ENCODE measurements at places on chromosomes 16 and 17.

DNA sequence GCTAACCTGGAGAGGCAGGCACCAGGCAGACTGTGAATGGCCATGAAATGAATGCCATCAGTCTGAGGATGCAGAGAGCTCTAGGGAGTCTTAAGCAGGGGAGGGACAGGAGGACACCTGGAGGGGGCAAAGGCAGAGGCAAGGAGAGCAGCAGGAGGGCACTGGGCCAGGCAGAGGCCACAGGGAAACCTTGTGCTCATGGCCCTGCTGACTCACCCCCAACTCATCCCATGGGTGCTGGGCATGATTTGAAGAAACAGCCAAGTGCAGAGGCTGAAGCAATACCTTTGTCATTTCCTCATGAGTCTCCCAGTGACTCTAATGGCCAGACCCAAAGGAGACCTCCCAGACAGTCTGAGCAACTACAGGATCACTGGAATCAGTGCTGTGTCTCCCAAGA lies 141.4 kb downstream of the TMEM132E start:
- no peak for DNase-seq

DNA sequence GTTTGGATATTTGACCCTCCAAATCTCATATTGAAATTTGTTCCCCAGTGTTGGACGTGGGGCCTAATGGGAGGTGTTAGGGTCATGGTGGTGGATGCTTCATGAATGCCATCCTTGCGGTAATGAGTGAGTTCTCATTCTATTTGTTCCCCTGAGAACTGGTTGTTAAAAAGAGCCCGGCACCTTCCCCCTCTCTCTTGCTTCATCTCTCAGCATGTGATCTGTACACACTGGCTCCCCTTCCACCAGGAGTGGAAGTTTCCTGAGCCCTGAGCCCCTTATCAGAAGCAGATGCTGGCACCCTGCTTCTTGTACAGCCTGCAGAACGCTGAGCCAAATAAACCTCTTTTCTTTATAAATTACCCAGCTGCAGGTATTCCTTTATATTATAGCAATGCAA lies 25.6 kb downstream of the PIK3R6 start:
- DNase-seq, result no peak

DNA sequence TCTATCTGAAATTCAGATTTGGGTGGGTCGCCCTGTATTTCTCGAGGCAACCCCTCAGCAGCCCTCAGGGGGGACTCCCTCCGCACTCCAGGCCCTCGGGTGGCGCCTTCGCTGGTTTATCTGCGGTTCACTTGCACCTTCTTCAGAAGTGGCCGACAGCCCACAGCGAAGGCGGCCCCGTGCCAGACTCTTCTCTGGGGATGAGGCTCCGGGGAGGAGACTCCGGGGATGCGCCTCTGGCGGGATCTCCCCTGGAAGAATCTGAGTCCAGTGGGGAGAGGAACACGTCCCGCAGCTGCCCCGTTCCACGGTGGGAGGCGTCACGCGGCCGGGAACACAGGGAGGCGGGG lies 63.9 kb upstream of the DNAJA2 start:
- no peak for DNase-seq

DNA sequence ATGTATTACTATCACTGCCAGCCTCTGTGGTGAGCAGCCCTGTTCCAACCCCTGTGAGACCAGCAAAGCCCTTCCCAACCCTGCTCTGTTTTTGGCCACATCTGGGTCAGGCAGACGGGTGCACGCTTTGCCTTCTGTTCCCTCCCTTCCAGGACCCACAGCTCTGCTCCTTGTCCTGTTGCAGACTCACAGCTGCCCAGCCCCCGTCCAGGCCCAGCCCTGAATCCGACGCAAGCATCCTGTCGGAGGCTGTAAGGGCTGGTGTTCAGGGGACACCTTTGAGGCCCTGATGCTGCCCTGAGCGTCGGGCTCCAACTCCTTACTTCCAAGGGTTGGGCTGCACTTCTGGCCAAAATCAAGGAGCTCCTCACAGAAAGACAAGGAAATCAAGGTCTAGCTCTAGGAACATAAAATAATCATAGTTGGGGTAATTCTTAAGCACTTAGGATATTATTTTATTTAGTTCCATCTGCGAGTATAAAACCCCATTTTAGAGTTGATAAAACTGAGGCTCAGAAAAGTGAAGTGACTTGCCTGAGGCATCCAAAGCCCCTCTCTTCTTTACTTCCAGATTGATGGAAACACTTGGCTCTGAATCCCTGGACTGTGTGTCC lies 14.3 kb upstream of the SRCIN1 start:
- no peak for DNase-seq

DNA sequence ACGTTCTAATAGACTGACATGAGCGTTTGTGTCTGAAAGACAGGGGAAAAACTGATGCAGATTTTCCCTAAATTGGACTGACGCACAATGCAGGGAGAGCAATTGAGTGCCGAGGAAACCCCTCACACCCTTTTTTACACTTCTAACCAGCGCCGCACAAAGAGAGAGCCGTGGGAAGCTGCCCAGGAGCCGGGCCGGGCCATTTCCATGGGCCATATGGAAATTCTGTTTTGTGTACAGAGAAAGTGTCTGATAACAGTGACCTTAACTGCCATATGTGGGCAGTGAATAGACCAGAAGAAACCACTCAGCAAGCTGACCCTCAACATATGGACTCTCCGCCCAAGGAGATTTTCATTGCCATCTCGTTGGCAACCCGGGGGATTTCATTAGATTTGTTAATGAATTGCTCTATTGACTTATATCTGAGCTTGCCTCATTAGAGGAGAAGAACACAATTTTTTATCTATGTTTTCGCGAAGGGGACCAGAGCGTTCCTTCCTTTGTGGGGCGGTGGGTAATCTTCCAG lies 225.9 kb upstream of the IRX3 start:
- no peak for DNase-seq

GRCh38 chr17:50181591-50182560 lies 16.1 kb downstream of the SGCA start:
- DNase-seq, result no peak

DNA sequence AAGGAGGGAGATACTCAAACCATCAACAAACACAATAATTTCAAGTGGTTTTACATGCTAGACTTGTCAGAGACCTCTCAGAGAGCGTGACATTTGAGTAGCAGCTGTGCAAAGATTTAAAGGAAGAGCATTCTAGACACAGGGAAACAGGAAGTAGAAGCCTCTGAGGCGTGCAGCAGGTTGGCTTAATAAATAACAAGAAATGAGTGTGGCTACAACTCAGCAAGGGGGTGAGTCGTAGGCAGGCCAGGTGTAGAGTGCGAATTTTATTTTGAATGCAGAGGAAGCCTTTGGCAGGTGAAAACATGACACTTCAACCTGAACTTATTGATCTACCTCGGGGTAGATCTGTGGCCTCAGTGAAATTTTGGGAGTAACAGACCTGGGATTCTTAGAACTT lies 73.2 kb upstream of the MRTFB start:
- no peak for DNase-seq

GRCh38 chr17:58200024-58200633 lies 7.6 kb downstream of the EPX start:
- DNase-seq, result peak; percentile 78

DNA sequence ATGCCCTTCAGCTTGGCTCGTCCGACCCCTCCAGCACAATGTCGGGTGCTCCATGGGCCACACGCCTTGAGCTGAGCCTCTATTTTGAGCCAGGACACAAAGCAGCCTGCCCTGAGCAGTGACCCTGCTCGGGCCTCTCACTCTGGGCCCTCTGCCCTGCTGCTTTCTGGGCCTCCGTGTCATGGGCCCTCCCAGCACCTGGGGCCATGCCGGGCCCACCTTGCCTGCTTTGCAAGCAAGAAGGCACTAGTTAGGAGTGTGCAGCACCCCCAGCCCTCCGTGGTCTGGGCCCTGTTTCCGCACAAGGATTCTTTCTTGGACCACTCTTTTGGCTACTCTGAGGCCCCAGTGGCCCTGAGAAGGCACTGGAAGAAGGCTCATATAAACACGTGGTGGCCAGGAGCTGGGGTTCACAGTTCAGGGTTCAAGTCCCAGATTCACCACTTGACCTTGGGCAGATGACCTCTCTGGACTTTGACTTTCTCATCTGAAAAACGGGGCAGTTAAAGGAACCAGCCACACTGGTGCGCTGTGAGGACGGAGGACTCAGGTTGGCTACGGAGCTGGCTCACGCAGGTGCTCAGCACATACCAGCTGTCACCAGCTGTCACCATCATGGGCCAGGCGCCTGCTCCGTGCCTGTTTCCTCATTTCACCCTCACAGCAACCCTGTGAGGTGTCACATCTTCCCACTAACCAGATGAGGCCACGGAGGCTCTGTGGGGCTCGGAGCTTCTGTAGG lies 166.0 kb upstream of the GSE1 start:
- no peak for DNase-seq

GRCh38 chr16:6531067-6531466 lies 801.6 kb upstream of the RBFOX1 start:
- DNase-seq, result no peak

GRCh38 chr17:70128727-70129238 lies 40.5 kb upstream of the KCNJ2 start:
- no peak for DNase-seq

DNA sequence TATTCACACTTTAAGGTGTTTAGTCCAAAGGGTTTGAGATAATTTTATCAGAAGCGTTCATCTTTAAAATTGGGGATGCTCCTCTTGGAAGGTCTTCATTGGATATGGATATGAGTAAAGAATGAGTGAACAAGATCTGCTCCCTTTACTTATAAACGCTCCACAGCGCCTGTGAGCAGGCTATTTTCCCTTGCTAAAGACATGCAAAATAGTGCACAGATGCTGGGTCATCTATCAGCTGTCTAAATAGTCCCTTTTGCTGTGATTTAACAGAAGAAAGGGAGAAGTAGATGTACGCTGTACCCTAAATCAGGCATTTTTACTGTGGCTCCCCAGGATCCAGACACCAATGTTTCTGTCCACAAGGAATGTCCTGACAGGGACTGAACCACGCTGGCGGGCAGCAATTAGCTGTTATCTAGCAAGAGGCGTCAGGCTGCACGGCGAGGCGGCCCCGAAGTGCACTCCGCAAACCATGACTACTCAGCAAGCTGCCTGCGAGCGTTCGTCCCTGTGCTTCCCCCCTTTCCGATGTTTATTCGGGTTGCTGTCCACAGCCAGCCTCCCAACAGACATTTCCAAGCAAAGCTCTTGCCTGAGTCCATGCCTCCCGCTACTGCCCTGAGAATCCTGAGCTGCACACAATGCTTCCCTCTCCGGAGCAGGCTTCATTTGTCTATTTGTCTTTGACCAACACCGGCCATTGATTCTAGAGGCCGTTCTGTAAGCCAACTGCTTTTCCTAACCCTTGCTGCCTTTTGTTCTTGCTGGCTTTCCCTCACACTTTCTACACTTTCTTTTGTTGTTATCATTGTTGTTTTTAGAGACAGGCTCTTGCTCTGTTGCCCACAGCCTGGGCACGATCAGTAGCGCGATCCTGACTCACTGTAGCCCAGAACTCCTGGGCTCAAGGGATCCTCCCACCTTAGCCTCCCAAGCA lies 55.7 kb upstream of the CNEP1R1 start:
- no peak for DNase-seq

DNA sequence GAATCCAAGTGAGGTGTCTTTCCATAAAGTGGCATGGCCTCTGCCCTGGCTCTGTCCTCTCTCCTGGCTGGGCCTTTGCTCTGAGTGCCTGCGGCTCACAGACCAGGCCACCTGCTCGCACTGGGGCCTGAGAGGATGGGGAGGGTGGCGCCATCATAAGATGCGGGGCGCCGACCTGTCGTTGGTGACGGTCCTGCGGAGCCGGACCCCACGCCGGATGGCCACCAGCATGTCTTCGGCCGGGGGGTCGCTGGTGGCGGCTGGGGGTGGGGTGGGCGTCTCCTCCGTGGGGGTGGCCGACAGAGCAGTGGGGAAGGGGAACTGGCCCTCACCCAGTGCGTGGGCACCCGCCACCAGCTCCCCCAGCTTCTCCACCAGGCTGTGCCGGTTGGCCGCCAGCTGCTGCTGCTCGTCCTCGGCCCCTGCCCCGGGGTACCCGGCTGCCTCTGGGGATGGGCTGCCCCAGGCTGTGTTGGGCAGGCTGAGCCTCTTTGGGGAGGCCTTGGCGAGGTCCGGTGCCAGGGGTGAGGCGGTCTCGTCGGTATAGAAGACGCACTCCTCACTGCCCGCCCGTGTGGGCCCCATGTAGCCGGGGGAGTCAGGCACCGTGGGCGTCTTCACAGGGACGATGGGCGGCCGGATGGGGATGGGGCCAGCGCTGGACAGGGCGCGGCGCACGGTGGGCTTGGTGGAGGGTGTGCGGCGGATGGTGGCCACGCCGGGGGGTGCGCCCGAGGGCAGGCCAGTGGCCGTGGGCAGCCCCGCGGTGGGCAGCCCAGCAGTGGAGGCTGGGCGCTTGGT lies 17.4 kb downstream of the IL34 start:
- DNase-seq, result no peak
